Memory B cell (primary cell): ENCODE measurements at places on chromosomes 7 and 10.
A peak's percentile ranks its signal among the peaks of the same experiment; 100 is the strongest.

DNA sequence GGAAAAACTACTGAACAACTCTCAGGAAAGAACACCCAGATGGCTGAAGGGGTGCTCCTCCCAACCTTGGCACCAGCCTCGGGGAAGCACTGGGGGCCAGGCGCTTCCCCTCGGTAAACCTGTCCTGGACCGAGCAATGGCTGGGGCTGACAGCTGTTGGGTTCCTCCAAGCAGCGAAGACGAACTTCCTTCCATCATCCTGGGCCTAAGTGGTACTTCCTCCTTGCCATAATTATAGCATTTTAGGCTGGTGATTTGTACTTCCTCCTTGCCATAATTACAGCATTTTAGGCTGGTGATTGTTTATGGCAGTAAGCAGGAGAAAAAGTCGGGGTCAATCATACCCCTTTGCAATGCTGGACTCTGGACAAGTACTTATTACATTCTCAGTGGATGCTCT lies 69.3 kb downstream of the MYOF start:
- peak; percentile 7 for DNase-seq

DNA sequence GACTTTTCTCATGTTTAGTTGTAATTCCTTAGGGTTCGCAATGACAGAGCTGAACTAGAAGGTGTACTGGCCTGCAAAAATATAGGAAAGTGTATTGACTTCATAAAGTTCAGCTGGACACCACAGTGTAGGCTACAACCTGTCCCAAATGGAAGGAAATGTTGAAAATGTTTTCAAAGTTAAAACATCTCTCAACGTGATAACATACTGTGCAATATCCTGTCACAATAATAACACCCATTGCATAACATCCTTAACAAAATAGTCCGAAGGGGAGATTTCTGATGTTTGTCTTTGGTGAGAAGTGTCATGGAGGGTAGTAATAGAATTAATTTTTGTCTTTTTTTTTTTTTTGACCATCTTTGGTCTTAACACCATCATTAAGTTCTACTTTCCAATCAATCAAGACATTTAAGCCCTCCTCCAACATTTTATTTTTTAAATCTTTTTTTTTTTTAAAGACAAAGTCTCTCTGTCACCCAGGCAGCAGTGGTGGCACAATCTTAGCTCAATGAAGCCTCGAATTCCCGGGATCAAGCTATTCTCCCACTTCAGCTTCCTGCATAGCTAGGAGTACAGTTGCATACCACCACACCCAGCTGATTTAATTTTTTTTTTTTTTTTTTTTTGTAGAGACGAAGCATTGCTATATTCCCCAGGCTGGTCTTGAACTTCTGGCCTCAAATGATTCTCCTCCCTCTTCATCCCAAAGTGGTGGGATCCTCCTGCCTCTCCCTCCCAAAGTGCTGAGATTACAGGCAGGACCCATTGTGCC lies 45.7 kb downstream of the DYNC1I1 start:
- DNase-seq: no peak

DNA sequence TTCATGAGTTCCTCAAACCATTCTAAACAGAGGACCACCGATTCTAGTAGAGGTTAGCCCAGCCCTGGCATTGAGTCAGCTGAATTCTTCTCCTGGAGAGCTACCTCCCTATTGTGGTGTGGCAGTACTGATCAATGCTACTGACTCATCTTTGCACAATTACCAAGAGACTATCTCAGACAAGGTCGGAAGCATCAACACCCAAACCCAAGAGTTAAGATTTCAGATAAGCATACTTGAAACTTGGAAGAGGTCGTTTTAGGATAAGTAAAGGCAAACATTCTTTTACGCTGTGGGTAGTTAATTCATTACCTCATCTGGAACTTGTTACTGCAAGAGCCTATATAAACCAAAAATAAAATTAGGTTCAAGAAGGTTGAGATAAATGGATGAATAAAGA lies 154.6 kb upstream of the NRBF2 start:
- no peak for DNase-seq

DNA sequence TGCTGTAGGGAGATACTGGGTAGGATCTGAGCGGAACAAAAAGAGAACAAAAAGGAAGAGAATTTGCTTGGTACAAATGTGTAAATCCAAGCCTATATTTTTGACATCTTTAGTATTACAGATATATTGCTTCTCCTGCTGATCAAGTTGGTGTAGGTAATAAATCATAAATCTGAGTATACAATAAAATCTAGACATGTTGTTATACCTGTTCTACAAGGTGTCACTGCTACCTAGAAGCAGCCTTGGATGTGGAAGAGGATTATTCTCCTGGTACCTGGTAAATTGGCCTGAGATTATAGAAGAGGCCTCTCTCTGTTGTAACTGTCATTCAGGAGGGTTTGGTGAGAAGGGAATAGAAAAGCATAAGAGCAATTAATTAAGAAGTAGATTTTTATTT lies 89.9 kb upstream of the LSM8 start:
- no peak for DNase-seq

- no peak for DNase-seq
These were observed 154.5 kb downstream of the RNF133 start for GRCh38 chr7:122544463-122544862.

DNA sequence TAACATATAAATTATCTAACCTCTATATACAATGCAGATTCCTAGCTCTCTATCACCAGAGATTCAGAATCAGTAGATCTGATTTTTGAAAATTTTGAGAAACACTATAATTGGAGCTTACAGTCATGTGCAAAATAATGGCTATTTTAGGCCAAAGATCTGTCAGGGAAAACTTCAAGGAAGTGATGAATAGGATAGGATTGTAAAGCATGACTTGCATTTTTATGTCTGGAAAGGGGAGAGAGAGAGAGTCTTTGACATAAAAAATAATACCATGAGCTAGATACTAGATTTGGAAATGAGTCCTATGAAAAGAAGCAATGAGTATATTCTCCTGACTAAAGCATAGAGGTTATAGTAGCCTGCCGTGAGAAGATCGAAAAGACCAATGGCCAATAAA lies 181.1 kb downstream of the SDHAF3 start:
- DNase-seq: no peak

DNA sequence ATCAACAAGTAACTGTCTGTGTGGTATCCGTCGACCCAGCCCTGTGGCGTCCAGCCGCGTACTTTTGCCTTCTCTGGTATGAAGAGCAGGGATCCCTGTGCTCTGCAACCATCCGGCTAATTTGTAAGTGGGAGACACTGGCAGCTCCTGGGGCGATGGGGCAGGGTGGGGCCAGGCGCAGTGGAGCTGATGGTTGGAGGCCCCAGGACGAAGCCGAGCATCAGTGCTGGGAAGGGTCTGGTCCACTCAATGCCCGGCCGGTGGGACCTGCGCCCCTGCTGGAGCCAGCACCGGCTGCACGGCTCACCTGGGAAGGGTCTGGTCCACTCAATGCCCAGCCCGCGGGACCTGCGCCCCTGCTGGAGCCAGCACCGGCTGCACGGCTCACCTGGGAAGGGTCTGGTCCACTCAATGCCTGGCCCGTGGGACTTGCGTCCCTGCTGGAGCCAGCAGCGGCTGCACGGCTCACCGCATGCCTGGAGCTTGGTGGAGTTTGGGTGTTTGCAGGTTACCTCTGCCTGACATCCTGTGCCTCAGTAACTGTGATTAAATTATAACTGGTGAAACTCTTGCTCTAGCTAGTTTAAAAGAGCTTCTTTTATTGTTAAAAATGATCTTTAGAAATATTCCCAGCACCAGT lies 96.1 kb downstream of the NKX6-2 start:
- no peak for DNase-seq

DNA sequence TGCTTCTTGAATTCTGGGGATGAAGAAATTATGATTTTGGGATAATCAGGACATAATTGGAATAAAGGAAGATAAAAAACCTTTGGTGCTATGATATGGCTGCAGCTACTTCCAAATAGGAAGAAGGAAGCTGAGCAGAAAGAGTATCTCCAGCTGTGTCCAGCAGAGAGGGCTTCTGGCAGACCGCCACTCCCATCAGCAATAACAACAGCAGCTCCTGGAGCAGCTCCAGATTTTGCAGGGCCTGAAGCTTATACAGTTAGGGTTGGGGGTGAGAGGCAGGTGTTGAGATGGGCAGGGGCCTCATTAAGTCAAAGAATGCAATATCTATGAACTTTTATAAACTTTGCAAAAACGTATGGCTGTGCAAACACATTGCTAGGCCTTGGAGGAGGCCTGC lies 62.3 kb downstream of the C10orf120 start:
- DNase-seq: no peak

- DNase-seq: no peak
These were observed 493.0 kb downstream of the KCNMA1 start for GRCh38 chr10:77144656-77145055.

- no peak for DNase-seq
These were observed 12.9 kb downstream of the MTPN start for GRCh38 chr7:135964274-135964673.

DNA sequence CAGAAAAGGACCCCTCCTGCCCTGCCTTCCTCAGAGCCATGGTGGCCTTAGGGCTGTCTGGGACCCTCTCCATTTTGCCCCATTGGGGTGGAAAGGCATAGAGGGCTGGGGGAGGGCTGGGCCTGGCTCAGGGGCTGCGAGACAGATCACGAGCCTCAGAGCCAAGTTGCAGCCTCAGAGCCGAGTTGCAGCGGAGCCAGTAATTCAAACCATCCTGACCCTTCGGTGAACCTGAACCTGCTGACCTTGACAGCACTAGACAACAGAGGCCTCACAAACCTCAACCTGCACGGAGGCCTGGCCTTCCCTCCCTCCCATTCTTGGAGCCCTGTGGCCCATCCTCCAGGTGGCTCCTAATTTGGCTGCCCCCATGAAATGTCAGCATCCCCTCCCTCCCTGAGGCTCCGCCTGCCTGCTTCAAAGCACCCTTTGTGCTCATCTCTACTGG lies 45.4 kb downstream of the PAX2 start:
- no peak for DNase-seq

GRCh38 chr7:36723951-36724664 lies at the start of gene AOAH:
Gene AOAH, minus strand, starts transcription at chr7:36724494. Its CDS starts 346 bp downstream, at chr7:36724148.
- DNase-seq: peak; percentile 16

DNA sequence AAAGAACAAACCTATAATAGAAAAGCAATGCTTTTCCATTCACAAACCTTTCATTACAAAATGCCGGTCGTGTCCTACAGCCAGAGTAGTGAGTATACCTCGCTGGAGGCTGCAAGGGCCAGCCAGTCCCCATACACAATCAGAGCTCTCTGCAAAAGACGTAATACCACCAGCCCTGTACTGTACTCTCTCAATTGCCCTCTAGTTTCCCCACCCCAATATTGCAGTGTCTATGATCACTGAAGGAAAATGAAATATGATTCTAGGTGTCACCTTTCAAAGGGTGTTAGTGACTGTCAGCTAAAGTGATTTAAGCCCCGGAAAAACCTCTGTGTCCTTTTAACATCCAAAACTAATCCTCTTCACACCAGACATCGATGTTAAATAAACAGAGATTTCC lies 24.8 kb downstream of the PLXNA4 start:
- no peak for DNase-seq

DNA sequence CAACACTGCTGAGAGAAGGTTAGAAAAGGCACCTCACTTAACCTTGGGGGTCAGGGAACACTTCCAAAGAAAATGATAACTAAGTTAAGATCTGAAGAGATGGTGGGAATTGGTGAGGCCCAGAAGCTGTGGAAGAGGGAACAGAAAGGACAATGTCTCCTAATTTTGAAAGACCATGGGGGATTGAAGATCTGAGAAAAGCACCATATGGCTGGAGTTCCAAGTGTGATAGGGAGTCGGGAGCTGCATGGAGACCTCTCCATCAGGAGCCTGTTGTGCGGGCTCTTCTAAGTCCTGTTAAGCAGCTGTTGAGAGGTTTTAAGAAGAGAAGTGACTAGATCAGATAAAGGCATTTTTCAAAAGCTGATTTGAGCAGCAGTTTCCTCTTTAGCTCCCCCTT lies 254.3 kb downstream of the CDK14 start:
- no peak for DNase-seq

- DNase-seq: no peak
These were observed 19.8 kb upstream of the LANCL2 start for GRCh38 chr7:55345292-55345691.

DNA sequence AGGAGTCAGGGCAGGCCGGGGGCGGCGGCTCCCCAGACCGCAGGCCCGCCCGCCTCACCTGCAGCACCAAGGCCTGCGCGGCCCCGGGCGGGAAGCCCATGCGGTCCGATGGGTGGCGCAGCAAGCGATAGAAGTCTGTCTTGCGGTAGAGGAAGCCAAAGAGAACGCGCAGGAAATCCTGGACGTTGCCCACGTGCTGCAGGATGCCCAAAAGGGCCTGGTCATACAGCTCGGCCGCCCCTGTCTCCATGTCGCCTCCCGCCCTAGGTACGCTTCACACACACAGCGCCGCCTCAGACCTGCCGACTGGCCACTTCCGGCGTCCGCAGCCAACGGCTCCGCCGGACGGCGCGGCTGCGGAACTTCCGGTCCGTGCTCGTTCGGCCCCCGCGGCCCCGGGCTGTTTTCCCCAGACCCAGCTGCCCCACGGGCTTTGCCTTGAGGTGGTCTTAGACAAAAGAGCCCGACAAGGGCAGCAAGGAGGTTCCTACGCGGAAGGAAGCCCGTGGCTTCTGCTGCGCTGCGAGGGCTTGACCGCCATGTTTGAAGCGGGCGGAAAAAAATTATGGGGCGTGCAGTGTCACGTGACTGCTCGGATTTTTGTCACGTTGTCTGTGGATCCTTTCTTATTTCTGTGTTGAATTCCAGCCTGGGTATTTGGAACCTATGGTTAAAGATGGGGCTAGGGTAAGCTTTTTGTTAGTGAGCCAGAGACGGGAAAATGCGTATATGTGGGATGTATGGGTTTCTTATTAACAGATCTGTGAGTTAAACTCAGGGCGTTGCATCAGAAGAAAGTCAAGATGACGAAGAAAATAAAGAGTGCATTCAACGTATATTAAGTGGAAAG lies at the start of gene NUDCD3:
NUDCD3 (minus strand) TSS at position 308 of the 850 bp plus-strand sequence; CDS start at position 250, 58 bp downstream.
- peak; percentile 79 for DNase-seq

DNA sequence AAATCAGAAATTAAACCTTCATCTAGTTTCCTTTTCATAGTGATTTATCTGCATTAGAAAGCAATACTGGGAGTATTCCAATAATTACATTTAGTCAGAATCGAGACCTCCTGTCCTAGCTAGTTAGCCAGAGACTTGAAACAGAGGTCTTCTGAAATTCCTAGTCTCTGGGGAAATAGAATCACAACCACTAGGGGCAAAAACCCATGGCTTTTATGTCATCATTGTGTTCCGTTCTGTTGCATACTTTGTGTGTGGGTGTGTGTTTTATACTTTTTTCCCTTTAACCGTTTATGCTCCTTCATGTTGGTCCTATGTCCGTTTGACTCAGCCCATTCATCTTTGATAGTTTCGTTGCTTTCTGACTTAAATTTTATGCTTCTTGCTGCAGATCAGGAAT lies 79.8 kb downstream of the RALA start:
- DNase-seq: no peak

GRCh38 chr7:100598425-100598824 lies 3.7 kb upstream of the PCOLCE start:
- DNase-seq: no peak

GRCh38 chr10:122295451-122295809 lies 24.3 kb downstream of the BTBD16 start:
- DNase-seq: no peak

GRCh38 chr7:76346778-76347177 lies 12.0 kb downstream of the YWHAG start:
- no peak for DNase-seq

GRCh38 chr10:131676046-131676799 lies 224.6 kb upstream of the PPP2R2D start:
- no peak for DNase-seq
